ENCODE measurements at places on chromosomes 3 and 15. TPM values are rescaled to one million over a fixed set of nuclear protein-coding genes. Genes with fewer than 3 reads are reported as not detected.

PHLDB2 gene
- total RNA-seq, result 43.5 TPM

DNA sequence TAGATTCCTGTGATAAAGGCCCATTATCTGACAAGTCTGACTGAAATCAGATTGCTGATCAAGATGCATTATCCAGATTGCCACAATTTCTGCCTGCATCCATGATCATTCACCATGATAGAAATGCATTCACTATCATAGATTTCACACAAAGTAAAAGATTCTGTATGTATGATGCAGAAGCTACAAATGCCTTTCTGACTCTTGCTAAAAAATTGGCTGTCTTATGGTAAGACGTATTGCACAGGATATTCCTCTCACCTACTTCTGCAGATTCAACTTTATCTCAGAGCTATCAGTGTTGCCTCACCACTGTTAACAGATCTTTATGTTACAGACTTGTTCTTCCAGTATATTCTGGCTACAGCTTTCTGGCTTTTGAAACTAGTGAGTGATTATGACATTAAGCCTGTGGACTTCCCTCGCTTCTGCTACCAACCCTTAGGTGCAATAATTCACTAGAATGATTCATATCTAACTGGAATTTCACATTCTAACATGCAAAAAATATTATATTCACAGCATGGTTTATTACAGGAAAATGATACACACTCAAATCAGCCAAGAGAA, 955.3 kb downstream of the EPHA3 start:
- no peak for DNase-seq

GRCh38 chr15:82731527-82731926, 21.9 kb upstream of the AP3B2 start:
- DNase-seq, result no peak

DNA sequence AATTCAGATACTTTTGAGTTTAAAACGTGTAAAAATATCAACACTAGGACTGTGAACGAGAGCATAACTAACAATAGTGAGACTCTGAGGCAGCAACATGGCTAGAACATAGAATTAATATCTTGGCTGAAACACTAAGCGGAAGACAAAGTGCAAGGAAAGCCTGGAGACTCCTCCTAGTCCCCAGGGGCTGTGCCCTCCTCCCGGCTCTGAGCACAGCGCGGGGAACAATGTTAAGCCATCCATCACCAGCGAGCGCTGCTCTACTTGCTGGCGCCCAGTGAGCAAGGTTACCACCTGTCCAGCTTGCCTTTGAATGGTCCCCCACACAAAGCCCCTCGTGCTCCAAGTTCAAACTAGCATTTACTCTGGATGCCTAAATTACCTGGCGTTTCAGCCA, 436.9 kb downstream of the FOXP1 start:
- no peak for DNase-seq

- no peak for DNase-seq
These were observed 68.3 kb upstream of the GLCE start for GRCh38 chr15:69092159-69092558.

DNA sequence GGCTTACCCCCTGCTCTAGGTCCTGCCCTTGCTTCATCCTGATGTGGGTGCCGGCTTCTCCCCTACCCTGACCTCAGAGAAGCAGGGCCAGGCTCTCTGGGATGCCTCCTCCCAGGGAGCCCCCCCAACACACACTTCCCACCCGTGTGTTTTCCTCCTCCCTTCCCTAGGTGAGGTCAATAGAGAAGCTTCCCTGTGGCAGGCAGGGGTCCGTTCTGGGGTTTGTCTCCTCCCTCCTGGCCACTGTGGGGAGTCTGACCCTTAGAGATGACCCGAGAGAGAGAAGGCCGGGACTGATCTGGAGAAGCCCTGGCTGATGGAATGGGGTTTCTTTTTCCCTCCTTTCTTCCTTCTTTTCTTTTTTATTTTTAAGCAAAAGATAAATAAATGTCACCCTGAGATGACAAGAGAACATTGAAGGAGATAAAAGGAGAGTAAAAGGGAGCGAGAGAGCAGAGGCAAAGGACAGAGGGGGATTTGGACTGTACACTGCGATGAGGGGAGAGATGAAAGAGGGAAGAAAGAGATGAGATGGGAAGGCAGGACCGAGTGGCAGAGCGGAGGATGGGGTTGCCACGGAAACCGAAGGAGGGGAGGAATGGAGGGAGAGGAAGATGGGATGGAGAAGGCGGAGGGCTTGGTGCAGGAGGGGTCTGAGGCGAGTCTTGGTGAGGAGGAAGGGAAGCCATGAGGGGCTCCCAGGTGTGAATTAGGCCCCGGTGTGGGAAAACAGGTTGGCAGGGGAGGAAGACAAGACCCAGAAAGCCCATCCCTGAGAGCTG, 48.4 kb downstream of the IDH2 start:
- DNase-seq, result no peak

- no peak for DNase-seq
These were observed 24.2 kb downstream of the PXYLP1 start for GRCh38 chr3:141255846-141256261.

- DNase-seq, result no peak
These were observed 6.5 kb downstream of the FOXP1 start for GRCh38 chr3:71577011-71577410.

- DNase-seq, result no peak
These were observed 54.8 kb downstream of the ARHGEF26 start for GRCh38 chr3:154176036-154176435.

- no peak for DNase-seq
These were observed 70.7 kb downstream of the FAM43A start for GRCh38 chr3:194756460-194756779.

ATP8B4 gene
- 10.3 TPM for total RNA-seq

GRCh38 chr3:196012481-196012880, 69.4 kb downstream of the TFRC start:
- no peak for DNase-seq

SLC12A1 gene
- 0.05 TPM for total RNA-seq

DNA sequence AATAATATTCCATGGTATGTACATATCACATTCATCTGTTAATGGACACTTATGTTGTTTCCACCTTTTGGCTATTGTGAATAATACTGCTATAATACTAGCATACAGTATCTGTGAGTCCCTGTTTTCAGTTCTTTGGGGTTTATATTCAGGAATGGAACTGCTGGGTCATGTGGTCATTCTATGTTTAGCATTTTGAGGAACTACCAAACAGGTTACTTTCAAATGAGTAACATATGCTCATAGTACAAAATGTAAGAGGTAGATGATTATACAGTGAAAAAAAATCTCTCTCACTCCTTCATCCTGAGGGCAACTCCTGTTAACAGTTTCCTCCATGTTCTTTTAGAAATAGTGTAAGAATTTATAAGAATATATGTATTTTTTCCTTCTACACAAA, 162.2 kb downstream of the PLD1 start:
- DNase-seq, result no peak

- no peak for DNase-seq
These were observed 200.8 kb upstream of the STRIT1 start for GRCh38 chr3:155494332-155494731.

DNA sequence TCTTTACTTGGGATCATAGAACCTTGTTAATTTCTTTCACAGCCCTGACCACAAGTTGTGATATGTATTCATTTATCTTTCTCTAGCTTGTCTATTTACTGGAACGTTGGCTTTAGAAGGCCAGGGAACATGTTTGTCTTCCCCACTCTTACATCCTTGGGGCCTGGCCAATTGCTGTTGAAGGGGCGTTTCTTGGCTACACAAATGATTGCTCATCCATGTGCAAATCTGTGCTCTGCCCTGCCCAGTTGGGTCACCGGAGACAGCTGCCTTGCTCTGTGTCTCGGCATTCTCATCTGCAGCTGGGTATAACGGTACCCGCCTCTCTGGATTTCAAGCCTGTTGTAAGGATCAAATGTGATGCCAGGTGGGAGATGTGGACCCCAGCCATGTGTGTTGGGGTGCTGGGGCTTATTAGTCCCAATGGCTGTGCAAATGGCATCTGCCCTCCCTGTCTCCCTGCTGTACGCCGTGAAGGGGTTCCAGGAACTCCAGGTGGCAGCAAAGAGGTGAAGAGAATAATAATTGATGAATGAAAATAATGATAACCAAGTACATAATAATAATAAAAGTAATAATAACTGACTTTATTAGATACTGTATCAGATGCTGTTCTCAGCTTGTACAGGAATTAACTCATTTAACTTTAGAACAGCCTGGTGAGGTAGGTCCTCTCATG, 24.0 kb upstream of the TLE3 start:
- no peak for DNase-seq

DNA sequence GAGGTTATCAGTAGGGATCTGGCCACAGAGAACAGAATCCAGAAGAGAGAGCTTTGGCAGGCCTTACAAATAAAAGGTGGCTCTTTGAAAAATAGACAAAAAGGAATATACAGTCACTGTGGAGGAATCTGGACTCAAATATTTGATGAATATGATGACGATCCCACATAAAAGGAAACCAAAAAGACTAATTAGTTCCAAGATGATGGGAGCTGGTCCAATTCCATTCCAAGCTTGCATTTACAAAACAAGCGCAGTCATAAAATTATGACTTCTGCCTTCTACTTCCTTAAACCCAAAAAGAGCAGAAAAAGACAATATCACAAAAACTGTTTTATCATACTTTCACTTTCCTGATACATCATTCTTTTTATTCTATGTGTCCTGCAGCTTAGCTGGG, 285.8 kb downstream of the DIPK2A start:
- DNase-seq, result no peak

DNA sequence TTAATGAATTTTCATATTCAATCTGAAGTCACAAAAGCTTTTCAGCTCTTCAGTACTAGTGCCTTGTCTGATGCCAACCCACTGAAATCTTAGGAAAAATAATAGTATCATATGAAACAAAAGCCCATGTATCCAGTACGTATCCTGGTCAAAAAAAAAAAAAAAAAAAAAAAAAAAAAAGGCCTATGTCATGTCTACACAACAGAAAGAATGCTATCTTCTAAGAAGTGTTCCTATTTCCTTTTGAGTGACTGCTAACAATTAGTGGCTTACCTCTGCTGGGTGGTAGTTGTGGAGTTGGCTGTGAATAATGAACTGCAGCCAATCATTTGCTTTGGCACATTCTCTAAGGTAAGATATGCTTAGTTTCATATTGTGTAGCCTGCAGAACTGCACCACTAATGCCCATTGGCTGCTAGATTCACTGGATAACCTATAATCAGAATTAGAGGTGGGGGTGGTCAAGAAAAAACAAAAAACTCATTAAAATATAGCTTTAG, 59.6 kb downstream of the EIF3J start:
- DNase-seq, result no peak

SHC4 gene
- total RNA-seq, result 4.5 TPM

DNA sequence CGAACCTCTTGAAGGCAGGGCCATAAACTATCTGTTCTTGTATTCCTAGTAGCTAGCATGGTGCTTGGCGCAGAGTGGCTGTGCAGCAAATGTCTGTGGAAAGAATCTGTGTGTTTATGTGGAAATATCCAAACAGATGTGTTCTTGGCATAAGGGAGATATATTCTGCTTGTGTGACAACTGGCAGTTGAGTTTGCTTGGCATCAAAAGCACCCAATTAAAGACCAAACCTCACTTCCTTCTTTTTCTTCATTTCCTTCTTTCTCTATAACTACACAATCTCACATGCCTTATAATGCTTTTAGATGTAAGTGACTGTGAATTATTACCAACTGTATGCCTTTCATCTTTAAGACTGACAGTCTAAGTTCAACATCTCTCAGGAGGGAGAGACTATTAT, 296.5 kb downstream of the SLC9A9 start:
- DNase-seq, result no peak

GRCh38 chr3:146218880-146219866, 31.7 kb downstream of the PLSCR4 start:
- DNase-seq, result no peak

PLSCR2 gene
- not detected for total RNA-seq

DNA sequence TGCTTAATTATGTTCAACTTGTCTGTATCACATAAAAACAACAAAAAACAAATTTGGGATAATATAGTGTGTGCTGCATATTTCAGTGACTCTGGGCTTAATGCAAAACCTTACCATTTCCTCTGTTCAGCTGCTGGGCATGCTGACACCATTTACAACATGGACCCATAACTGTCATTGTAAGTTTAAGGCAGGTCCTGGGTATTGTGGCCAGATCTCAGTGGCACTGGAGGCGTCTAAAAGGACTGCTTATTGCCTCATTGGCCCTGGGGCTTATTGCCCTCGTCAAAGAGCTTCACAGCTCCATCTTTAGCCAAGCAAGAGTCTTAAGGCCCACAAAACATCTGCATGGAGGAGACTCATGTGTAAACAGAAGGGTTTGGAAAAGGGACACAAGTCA, 390.2 kb downstream of the NR2F2 start:
- DNase-seq, result no peak

ASB14 gene
- not detected for total RNA-seq

SEMA5B gene
- total RNA-seq, result 12.8 TPM

- no peak for DNase-seq
These were observed 24.8 kb downstream of the FOXL2NB start for GRCh38 chr3:138971766-138972320.

GRCh38 chr15:88382482-88382983, 84.7 kb downstream of the MRPL46 start:
- DNase-seq, result no peak

DNA sequence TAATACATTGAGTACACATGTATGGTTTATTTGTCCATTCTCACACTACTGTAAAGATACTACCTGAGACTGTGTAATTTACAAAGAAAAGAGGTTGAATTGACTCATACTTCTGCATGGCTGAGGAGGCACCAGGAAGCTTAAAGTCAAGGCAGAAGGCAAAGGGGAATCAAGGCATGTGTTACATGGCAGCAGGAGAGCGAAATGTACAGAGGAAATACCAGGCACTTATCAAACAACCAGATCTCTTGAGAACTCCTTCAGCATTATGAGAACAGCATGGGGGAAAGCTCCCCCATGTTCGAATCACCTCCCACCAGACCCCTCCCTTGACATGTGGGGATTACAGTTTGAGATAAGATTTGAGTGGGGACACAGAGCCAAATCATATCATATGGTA, 666.3 kb downstream of the ZBBX start:
- DNase-seq, result no peak

ANKUB1 gene
- total RNA-seq, result not detected

DNA sequence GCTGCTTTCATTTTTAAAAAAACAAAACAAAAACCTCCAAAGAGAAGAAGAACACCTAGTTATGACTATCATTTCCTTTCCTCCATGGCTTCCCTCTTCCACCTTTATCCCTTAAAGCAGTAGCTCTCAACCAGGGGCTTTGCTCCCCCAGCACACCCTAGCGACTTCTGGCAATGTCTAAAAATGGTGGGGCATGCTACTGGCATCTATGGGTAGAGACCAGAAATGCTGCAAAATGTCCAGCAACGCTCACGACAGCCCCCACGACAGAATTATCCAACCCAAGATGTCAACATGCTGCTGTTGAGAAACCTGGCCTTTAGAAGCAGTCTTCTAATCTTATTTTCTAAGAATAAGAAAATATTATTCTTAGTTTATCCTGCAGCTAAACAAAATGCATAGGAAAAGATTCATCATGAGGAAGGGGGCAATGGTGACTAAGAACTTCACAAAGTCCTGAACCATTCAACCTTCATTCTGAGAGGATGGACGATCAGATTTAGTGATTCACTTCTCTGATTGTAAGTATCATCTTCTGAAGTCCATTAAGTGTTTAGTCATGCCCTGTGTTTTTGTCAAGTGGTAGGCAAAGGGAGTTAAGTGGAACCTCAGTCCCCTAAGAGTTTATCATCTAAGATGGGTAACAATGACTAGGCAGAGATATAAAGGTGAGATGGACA, 81.7 kb downstream of the CCNL1 start:
- no peak for DNase-seq

GRCh38 chr15:33720952-33721351, 247.3 kb upstream of the CHRM5 start:
- no peak for DNase-seq

GHSR gene
- total RNA-seq, result not detected

- no peak for DNase-seq
These were observed 326.6 kb upstream of the ALCAM start for GRCh38 chr3:105040026-105040622.

ACKR4 gene
- 1.9 TPM for total RNA-seq

Measured in type B pancreatic cell (in vitro differentiated cells).